ENCODE measurements at places on chromosomes 7 and 10. TPM values are rescaled to one million over a fixed set of nuclear protein-coding genes. Genes with fewer than 3 reads are reported as not detected.
A peak's percentile ranks its signal among the peaks of the same experiment; 100 is the strongest.

Gene LGI1
- total RNA-seq, result 2.6 TPM

Gene PDZD7
- 6.0 TPM for total RNA-seq

Gene SEMA3C
- total RNA-seq, result 139 TPM

Gene PAPOLB
- not detected for total RNA-seq

Gene CPEB3
- 4.9 TPM for total RNA-seq

DNA sequence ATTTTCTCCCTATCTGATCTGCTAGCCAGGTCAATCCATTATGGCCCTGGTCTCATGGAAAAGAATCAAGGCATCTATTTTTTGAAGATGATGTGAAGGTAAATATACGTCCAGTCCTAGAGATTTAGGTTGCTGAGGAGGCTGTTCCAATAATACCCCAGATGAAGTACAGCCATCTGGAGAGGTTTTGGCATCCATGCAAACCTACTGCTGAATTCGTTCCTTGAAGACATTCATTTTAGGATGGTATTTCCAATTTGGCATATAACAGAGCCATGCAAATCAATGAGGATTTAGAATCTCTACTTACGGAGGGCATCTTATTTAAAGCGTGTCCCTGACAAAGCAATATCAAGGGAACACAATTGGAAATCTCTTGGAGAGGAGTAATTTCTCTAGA is 465.5 kb downstream of the KCNMA1 start:
- H3K36me3 ChIP-seq, result no peaks in the 10 kb centered on the region
- H3K27ac ChIP-seq, result no peak overlapping the region
- H3K4me1 ChIP-seq, result peaks cover 4% of the 10 kb centered on the region
- H3K27me3 ChIP-seq, result no peaks in the 10 kb centered on the region

GRCh38 chr10:100579261-100580090 is 43.7 kb downstream of the HIF1AN start:
- no peaks in the 10 kb centered on the region for H3K36me3 ChIP-seq
- H3K4me1 ChIP-seq, result no peaks in the 10 kb centered on the region
- DNase-seq, result no peak
- H3K27me3 ChIP-seq, result peaks cover 35% of the 10 kb centered on the region
- H3K4me3 ChIP-seq, result no peak overlapping the region

DNA sequence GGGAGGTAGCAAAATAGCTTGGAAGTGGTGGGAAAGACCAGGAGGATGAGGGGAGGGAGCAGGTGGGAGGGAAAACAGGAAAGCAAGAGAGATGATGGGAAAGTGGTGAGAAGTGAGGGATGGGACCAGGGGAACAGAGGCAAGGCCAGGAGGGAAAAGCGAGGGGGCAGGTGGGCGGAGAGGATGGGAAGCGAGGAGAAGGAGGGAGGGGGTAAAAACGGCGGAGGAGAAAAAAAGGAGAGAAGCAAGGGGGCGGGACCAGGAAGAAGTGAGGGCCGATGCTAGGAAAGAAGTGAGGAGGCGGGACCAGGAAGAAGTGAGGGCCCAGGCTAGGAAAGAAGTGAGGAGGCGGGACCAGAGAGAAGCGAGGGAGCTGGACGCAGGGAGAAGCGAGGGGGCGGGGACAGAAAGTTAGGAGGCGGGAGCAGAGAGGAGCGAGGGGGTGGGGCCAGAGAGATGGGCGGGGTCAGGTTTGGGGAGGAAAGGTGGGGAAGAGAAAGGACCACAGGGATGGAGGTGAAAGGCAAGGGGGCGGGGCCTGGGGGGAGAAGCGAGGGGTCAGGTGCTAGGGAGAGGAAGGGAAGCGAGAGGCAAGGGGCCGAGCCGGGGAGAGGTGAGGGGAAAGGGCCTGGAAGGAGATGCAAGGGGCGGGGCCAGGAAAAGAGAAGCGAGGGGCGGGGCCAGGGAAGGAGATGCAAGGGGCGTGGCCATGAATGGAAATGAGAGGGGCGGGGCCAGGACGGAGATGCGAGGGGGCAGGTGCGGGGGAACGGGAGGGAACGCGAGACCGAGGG is 984 bp downstream of the SMURF1 start:
- DNase-seq, result peak; percentile 98
- H3K27me3 ChIP-seq, result no peaks in the 10 kb centered on the region
- no peaks in the 10 kb centered on the region for H3K36me3 ChIP-seq
- H3K4me3 ChIP-seq, result peak overlapping the region; percentile 9
- H3K27ac ChIP-seq, result peak overlapping the region; percentile 98
- H3K4me1 ChIP-seq, result peaks cover 14% of the 10 kb centered on the region

DNA sequence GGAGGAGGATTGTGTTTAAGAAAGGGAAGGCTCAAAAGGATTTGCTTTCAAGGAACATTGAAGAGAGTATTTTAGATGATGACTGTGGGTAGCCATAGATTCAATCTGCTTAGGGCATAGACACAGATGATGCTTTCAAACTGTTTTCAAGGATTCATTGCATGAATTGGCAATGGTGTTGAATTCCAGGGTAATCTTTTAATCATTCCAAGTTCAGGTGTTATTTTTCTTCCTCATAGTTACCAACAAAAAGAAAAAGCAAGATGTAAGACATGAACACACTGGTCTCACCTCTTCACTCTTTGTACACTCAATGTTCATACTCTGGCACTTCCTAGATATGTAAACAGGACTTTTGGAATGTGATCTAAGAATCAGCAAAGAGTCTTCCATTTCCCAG is 167.0 kb upstream of the RHOBTB1 start:
- DNase-seq, result no peak
- H3K27me3 ChIP-seq, result no peaks in the 10 kb centered on the region
- no peak overlapping the region for H3K4me3 ChIP-seq
- peak overlapping the region; percentile 31 for H3K27ac ChIP-seq
- peaks cover 9% of the 10 kb centered on the region for H3K4me1 ChIP-seq

- no peak overlapping the region for H3K4me3 ChIP-seq
- H3K4me1 ChIP-seq, result no peaks in the 10 kb centered on the region
- no peak for DNase-seq
- H3K27ac ChIP-seq, result peak overlapping the region; percentile 53
- H3K36me3 ChIP-seq, result no peaks in the 10 kb centered on the region
These were observed 898.6 kb downstream of the LRMDA start for GRCh38 chr10:76329891-76330575.

GRCh38 chr7:136254148-136254547 is 277.0 kb upstream of the MTPN start:
- H3K4me1 ChIP-seq, result no peaks in the 10 kb centered on the region
- DNase-seq, result no peak
- H3K4me3 ChIP-seq, result no peak overlapping the region
- H3K27me3 ChIP-seq, result no peaks in the 10 kb centered on the region

GRCh38 chr7:44067064-44067951 is 1.9 kb upstream of the PGAM2 start:
- no peaks in the 10 kb centered on the region for H3K27me3 ChIP-seq
- no peak overlapping the region for H3K4me3 ChIP-seq
- H3K27ac ChIP-seq, result no peak overlapping the region
- H3K36me3 ChIP-seq, result no peaks in the 10 kb centered on the region

DNA sequence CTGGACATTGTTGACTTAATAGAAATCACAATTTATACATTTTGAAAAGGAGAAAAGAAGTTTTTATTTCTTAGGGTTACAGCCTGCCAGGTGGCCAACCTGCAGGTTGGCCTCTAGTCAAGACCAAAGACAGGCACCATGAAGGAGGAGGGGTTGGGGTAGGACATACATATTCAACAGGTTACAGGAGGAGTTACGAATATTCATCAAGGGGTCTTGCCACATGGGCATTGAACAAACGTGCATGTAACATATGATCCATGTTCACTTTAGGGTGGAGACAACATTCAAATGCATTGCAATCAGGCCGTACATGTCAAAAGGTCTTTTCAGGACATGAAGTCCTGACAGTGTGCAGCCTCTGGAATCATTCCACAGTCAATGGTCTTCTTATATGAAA is 246.2 kb upstream of the AKR1E2 start:
- no peaks in the 10 kb centered on the region for H3K27me3 ChIP-seq
- H3K4me1 ChIP-seq, result no peaks in the 10 kb centered on the region
- no peak overlapping the region for H3K4me3 ChIP-seq
- DNase-seq, result no peak

- DNase-seq, result no peak
- H3K27ac ChIP-seq, result no peak overlapping the region
- no peaks in the 10 kb centered on the region for H3K36me3 ChIP-seq
- H3K4me3 ChIP-seq, result no peak overlapping the region
- H3K4me1 ChIP-seq, result no peaks in the 10 kb centered on the region
These were observed 33.5 kb upstream of the DLD start for GRCh38 chr7:107857541-107857912.
